Germinal center (tissue), 1 donor: ENCODE measurements at places on chromosomes 16 and 17.

DNA sequence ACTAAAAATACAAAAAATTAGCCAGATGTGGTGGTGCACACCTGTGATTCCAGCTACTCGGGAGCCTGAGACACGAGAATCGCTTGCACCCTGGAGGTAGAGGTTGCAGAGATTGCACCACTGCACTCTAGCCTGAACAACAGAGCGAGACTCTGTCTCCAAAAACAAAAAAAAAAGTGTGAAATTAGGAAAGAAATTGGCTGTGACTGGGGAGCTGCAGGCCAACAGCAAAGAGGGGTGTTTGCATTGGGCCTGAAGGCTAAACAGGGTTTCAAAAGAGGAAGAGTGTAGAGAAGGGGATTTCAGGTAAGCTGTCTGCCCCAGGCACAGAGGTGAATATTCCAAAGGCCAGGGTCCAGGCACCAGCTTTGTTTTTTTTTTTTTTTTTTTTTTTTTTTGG lies 9.4 kb downstream of the BMERB1 start:
- no peak for DNase-seq

DNA sequence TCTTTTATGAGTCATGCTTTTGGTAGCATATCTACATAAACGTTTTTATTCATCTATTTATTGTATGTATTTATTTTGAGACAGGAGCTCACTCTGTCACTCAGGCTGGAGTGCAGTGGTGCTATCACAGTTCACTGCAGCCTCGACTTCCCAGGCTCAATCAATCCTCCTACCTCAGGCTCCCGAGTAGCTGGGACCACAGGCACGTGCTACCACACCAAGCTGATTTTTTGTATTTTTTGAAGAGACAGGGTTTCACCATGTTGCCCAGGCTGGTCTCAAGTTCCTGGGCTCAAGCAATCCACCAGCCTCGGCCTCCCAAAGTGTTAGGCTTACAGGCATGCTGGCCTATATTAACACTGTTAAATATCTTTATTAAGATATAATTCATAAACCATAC lies 20.4 kb upstream of the IL4R start:
- no peak for DNase-seq

DNA sequence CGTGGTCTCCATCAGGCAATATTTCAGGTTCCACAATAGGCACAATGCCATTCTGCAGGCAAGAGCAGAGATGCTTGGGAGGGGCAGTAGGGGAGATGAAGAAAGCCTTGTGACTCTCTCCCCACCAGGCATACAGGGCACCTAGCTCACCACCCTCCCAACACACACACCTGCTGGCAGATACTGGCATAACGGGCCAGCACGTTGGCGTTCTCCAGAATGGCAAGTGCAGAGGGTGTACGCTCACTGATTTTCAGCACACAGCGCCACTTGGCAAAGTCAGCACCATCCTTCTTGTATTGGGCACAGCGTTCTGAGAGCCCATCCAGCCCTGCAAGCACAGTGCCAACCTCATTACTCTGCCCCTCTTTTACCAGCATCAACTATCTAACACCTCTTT lies 2.2 kb downstream of the ALDOC start:
- DNase-seq, result no peak

DNA sequence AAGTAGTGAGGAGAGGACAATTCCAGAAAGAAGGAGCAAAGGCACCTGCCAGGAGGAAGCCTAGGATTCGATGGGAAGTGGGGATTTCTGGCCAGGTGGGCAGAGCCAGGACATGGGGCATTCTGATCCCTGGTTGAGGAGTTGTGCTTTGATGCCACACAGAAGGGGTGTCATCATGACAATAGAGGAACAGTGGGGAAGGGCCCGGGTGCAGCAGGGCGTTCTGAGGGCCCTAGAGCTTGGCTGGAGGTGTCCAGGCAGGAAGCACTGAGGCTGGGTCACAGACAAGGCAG lies 4.3 kb downstream of the EVPLL start:
- peak; percentile 0 for DNase-seq

DNA sequence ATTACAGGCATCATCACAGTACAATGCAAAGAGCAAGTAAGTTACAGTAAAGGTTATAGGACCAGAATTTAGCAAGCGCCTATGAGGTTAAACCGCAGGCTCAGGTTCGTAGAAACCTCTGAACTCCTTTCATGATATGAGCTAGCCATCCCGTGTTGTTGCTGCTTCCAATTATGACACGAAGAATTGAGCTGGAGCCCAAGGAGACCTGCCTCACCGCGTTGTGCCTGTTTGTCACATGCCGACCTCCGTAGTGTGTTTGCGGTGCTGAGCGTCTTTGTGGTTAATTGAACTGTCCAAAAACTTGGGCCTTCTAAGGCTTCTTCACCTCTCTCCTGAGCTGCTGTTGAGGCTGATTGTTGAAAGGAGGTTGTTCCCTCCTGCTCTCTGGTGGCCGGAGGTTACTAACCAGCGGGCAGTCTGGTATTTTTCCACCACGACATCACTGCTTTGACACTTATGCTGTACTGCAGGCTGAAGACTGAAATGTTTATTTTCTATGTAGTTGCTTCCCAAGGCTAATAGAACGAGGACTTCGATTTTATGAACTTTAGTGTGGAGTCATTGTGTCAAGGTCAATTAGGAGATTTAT lies 67.5 kb downstream of the SEC14L1 start:
- no peak for DNase-seq

GRCh38 chr16:35753559-35754390 lies 2294.4 kb downstream of the TP53TG3F start:
- no peak for DNase-seq

GRCh38 chr16:1592446-1592845 lies 19.4 kb downstream of the IFT140 start:
- DNase-seq, result no peak

GRCh38 chr16:81107511-81107910 lies 11.3 kb upstream of the GCSH start:
- no peak for DNase-seq

- DNase-seq, result no peak
Measured at GRCh38 chr16:31344712-31345111, 10.3 kb upstream of the ITGAX start.

DNA sequence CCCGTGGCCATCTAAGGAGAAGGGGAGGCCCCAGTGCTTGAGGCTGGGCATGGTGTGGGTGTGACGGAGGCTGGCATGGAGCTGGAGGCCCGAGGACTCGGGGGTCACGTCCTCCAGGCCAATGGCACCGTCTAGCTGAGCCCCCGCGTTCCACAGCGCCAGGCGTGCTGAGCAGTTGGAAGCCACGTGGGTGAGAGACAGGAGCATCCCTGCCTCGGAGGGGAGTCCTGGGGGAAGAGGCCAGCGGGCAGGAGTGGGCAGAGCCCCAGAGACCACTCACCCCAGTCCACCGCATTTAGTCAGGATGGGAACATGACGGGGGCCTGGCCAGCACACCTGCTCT lies 78.8 kb downstream of the RMI2 start:
- no peak for DNase-seq

- DNase-seq, result no peak
Measured at GRCh38 chr17:48002266-48002915, 31.5 kb downstream of the CDK5RAP3 start.

DNA sequence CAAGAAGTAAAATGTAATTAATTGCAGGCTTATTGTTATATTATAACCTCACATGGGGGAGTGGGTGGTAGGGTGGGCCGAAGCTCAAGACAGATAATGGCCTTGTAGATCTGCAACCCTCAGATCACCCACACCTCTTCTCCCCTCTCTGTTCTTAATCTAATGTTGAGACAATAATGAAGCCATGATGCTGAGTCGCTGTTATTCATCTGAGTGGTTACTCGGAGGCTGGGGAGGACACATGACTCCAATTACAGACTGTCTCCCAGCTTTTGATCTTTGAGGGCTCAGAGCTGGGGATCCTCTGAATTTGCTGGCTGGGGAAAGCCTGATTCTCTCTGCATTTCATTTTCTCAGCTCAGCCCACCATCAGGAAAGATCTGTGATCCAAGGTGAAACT lies 275.3 kb downstream of the SHISA9 start:
- DNase-seq, result no peak

- DNase-seq, result no peak
Measured at GRCh38 chr17:80984749-80985148, 6.9 kb upstream of the CHMP6 start.

- DNase-seq, result peak; percentile 96
Measured at GRCh38 chr16:10552998-10553491, 27.4 kb downstream of the EMP2 start.

- peak; percentile 88 for DNase-seq
Measured at GRCh38 chr17:17663160-17664063, 17.8 kb upstream of the RAI1 start.

DNA sequence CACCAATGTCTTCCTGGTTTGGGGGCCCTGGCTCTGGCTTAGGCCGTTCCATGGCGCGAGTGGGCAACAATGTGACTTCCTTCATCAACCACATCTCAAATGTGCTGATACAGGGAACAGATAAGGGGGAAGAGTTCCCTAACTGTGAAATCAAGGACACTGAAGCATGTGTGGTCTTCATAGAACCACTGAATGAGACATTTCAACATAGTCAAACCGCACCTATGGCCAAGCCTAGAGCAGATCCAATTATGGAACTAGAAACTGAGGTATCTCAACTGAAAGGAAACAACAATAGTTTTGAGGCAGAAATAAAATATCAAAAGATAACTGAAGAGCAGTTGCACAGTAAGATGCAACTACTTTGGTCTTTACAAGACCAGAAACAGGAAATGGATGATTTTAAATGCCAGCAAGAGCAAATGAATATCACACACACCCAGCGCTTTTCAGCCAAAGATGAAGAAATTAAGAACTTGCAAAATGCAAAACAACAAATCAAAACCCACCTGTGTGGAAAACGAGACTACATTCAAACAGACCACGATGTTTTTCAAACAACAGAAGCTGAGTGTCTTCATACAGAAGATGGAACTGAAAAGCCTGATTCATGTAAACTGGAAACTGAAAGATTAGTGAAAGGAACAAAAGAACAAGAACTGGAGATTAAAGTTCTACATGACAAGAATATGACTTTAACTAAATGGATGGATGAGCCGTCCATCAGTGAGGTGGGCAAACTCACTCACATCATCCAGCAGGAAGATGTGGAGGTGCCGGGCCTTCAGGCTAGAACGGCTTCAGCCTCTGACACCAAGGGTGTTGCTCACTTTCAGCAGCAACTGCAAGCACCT lies 18.1 kb upstream of the LCMT1 start:
- no peak for DNase-seq

- no peak for DNase-seq
Measured at GRCh38 chr17:78151514-78152008, 5.4 kb downstream of the C17orf99 start.

GRCh38 chr17:81420769-81421462 lies 25.7 kb downstream of the BAHCC1 start:
- no peak for DNase-seq

- no peak for DNase-seq
Measured at GRCh38 chr17:36647636-36648035, 46.3 kb downstream of the MRM1 start.

- DNase-seq, result no peak
Measured at GRCh38 chr16:49987381-49987780, 37.6 kb upstream of the CNEP1R1 start.

- DNase-seq, result no peak
Measured at GRCh38 chr17:70123193-70123592, 46.1 kb upstream of the KCNJ2 start.

- DNase-seq, result no peak
Measured at GRCh38 chr16:83802135-83802534, 5.6 kb upstream of the HSBP1 start.

DNA sequence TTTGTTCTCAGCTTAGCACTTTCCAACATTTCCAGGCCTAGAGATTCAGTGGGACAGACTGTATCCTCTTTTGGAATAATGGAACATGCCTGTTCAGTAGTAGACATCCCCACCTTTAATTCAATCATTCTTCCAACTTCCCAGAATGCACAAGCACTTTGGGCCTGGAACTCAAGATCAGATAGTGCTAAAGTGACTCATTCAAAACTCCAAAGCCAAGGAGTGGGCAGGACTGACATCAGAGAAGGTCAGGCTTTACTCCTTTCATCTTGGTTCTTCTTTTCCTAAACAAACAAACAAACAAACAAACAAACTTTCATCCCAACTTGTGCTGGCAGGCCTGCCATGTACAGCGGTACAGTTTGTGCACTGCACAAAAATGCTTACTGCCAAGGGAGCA lies 172.0 kb downstream of the AXIN2 start:
- no peak for DNase-seq

DNA sequence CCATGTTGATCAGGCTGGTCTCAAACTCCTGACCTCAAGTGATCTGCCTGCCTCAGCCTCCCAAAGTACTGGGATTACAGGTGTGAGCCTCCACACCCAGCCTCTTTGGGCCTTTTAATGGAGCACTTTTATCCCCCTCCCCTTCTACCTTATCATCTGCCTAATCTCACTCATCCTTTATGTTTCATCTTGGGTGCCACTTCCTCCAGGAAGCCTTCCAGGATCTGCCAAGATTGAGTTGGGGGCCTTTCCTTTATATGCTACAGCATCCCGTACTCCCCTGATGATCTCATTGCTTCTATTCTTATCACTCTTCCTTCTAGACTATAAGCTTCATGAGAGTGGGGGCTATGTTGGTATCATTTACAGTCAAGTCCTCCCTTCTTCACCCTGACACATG lies 192.8 kb upstream of the WSCD1 start:
- no peak for DNase-seq
